ENCODE measurements at places on chromosomes 7 and 10.

GRCh38 chr7:107167483-107168232, 1.1 kb upstream of the HBP1 start:
- DNase-seq, result peak; percentile 99

- DNase-seq, result no peak
These were observed 43.5 kb downstream of the PDLIM1 start for GRCh38 chr10:95247200-95247880.

DNA sequence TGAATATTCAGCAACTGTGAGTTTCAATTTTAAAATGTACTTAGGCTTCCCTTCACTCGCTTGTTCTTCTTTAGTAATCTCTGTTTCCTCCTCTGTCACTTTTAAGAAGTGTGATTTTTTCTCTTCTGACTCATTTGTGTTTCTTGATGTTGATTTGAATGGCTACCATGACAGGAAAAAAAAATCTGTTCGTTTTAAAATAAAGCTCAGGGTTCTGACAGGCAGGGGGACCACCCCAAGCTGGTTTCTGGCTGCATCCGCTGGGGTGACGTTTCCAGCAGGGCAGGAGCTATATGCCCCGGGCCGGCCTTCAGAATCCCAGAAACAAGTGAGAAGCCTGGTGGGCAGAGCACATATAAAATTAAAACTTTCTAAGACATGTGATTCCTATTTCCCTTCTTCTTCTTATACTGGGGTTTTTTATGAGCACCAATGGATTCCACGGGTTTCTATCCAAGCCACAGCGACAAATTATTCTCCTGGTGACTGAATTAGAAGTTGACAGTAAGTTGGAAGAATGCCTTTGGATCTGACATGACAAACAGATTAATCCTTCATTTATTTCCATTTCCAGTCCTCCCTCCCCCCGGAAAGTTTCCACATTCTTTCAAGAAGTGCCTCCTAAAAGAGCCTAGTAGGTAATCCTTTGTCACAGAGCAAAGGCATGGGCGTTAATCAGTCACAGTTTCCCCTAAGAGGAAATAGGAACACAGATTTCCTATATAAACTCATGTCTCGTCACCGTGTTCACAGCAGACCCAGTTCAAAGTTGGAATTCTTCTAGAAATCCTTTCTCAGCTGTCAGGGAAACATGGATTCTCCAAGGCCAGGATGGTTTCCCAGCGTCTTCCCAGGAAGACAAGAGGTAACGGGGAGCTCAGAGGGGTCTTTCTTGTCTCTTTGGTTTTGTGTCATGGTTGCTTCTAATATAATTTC, 79.9 kb downstream of the PTPRE start:
- no peak for DNase-seq

- DNase-seq, result no peak
These were observed 204.7 kb downstream of the ADARB2 start for GRCh38 chr10:1532636-1533035.

DNA sequence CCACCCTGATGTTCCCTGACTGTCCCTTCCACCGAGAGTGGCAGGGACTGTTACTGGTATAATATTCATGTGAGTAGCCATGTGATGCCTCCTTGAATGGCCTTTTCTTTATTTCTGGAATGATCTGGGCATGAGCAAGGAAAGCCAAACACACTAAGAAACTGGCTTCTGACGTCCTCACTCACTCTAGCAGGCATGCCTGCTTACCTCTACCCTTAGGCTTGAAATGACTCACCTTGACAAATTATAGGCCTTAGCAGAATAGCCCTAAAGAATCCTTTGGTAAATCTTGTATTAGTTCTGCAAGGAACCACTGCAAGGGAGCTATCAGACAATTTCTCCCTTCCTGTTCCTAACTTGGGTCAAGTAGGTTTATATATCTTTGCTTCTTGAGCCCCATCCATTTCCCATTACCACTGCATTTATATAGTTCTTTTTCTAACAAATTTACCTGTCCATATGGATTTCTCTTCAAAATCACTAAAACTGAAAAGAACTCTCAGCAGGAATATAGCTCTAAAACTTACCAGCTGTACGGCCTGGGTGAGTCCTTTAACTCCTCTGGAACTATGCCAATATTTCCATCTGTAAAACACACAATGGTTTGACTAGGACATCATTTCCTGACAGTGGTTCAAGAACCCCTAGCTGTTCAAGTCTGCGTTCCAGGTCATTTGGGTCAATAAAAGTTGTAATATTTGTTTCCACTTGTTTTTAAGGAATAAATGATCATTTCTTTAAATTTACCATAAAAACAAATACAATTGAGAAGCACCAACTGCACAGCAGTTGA, 13.0 kb upstream of the NDUFA5 start:
- no peak for DNase-seq

DNA sequence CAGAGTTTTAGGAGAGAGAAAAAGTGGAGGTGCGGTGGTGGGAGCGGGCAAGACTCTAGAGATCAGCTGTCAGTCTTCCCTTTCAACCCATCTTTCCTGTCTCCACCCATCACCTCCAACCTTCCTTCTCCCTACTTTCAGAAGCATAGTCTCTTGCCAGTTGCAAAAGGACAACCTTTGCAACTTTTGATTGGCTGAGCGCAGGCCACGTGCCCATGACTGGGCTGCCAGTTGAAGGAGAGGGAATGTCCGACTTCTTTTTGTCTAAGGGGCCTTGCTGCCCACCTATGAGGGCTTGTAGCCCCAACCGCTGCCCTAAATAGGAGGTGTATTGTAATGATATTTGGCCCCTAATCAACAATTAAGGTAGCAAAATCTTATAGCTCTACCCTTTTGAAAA, 12.6 kb downstream of the CYP26A1 start:
- DNase-seq, result no peak

GRCh38 chr10:78757344-78757925, 311.3 kb upstream of the ZMIZ1 start:
- no peak for DNase-seq

GRCh38 chr10:44696496-44696895, 214.6 kb upstream of the TMEM72 start:
- DNase-seq, result no peak
